CD14-positive monocyte (primary cell): ENCODE measurements at places on chromosomes 5 and 9. TPM values are rescaled to one million over a fixed set of nuclear protein-coding genes. Genes with fewer than 3 reads are reported as not detected.
A peak's percentile ranks its signal among the peaks of the same experiment; 100 is the strongest.

Gene CDX1
- polyA plus RNA-seq: not detected

Gene RASEF
- polyA plus RNA-seq: not detected

Gene OR13C2
- polyA plus RNA-seq: not detected

Gene CRHBP
- polyA plus RNA-seq: 1.1 and 2.2 TPM in 2 replicates

Gene GBGT1
- polyA plus RNA-seq: 8.0 TPM

Gene GABRB2
- polyA plus RNA-seq: not detected in 2 replicates

Gene ZNF462
- polyA plus RNA-seq: not detected

Gene KIF24
- 0.31 TPM for polyA plus RNA-seq

Gene CCL21
- polyA plus RNA-seq: not detected

DNA sequence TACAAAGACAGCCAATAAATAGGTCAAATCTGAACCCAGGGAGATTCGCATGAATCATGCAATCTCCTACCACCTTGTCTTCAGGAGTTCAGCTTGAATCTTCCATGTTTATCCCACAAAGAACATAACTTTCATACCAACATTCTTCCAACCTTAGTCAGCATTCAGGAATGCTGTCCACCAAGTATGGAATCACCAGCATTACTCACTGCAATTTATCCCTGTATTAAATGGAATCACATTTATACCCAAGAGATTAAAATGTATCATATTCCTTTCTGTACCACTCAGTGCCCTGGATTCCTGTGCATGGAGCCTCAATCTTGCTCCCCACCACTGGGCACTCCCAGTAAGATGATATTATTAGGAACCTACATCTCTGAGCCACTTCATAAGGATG lies 162.6 kb downstream of the GLIS3 start:
- DNase-seq: no peak

- DNase-seq: no peak
Observed at GRCh38 chr9:20481437-20481836, 140.9 kb downstream of the MLLT3 start.

DNA sequence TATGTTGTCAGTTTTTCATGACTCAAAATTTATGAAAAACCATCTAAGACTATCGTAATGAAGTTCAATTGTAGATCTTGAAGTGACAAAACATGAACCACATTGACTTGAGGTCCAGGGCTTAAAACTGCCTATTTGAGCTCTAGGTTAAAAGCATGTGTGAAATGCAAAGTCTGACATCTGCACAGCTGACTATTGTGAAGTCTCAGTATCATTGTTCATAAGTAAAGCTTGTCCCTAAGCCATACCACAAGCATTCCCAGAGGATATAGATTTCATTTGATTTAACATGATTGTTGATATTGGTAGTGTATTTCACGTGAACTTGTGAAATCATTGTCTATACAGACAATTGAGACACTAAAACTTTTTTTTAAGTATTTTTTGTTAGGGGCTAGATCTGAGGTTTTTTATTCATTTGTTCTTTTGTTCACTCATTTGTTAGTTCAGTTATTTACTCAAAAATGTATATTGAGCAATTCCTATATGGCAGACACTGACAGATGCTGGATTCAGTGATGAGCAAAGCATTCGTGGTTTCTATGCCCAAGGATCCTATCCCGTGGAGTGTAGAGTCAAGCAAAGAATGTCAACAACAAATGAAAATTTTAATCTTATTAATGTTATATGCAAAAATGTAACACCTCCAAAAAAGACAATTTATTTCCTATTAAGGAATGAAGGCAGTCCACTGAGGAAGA lies 485.2 kb downstream of the RAB3C start:
- DNase-seq: no peak

DNA sequence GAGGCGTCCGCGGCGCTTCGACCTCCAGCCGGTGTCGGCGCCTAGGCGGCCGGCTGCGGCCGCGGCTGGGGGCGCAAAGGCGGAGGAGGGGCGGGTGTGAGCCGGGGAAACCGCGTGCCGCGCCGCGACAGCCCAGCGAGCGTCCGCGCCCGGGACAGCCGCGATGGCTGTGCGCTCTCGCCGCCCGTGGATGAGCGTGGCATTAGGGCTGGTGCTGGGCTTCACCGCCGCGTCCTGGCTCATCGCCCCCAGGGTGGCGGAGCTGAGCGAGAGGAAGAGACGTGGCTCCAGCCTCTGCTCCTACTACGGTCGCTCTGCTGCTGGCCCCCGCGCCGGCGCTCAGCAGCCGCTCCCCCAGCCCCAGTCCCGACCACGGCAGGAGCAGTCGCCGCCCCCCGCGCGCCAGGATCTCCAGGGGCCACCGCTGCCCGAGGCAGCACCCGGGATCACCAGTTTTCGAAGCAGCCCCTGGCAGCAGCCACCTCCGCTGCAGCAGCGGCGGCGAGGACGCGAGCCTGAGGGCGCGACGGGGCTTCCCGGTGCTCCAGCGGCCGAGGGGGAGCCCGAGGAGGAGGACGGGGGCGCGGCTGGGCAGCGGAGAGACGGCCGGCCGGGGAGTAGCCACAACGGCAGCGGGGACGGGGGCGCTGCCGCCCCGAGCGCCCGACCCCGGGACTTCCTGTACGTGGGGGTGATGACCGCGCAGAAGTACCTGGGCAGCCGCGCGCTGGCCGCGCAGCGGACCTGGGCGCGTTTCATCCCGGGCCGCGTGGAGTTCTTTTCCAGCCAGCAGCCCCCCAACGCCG lies 605 bp downstream of the CHSY3 start:
- no peak for DNase-seq

DNA sequence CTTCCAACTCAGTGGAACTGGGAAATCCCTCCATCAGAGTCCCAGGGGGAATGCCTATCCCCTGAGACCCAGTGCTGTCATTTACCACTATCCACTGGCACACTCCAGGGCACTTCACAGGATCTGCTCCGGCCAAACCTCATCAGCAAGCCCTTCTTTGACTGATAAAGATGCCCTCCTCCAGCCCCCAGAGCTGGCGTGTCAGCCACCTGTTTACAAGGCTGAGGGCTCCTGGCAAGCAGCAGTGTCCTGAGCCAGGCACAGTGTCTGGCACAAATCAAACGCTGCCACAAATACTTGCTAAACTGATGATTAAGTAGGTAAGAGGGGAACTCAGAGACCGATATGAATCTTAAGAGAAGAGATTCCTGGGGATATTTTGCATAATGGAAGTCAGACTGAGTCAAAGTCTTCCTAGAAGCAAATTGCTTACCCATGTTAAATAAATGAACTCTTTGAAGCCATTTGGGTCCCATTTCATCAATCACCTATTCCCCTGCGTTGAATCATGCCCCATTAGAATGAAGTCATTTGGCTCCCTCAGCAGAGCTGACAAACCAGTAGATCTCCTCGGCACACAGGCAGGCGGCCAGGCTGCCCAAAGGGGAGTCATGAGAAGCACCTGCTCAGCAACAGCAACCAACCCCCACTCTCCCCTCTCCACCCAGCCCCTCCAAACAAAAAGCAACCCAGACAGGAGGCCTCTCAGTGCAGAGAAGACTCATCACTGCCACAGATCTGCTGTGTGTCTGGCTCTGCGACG lies 97.4 kb downstream of the CDK5RAP2 start:
- no peak for DNase-seq

DNA sequence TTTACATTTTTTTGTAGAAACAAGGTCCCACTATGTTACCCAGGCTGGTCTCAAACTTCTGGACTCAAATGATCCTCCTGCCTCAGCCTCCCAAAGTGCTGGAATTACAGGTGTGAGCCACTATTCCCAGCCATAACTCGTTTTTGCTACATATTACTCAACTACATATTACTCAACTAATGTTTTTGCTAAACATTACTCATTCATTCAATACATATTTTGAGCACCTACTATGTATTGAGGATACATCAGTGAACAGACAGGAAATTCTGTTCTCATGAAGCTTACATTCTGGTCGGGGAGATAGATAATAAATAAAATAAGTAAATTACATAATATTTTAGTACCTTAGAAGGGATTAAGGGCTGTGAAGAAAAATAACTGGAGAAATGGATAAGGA lies 34.9 kb upstream of the STOM start:
- DNase-seq: no peak

- no peak for DNase-seq
Observed at GRCh38 chr5:172453986-172454357, 353 bp downstream of the SH3PXD2B start.

- DNase-seq: no peak
Observed at GRCh38 chr9:108665521-108666239, 190.1 kb downstream of the ACTL7B start.

DNA sequence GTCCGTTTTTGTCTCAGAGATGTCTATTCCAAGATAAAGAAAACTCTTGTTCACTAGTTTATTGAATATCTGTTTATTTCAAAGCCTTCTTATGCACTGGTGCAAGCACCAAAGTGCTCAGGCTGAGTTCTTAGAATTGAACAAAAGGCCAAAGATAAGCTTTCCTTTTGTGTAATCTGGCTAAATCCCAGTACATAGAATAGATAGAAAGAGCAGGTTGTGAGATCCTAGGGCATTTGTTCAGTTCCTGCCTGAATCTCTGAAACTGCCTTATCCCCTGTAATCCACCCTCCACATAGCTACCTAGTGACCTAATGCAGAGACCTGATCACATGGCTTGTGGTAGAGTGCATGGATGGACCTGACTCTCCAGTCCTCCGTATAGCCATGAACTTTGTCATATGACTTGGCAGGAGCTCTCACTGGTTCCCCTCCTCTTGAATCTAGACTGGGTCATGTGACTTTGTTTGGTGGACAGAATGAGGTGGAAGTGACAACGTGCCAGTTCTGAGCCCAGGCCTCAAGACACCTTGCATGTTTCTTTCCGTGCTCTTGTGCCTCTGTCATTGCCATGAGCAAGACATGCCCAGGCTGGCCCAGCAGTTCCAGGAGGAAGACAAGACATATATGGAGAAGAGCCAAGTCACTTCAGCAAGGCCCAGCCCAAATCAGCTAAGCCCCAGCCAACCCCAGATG lies 139.3 kb upstream of the SHB start:
- no peak for DNase-seq

GRCh38 chr5:174601946-174602345 lies 122.4 kb upstream of the MSX2 start:
- no peak for DNase-seq

DNA sequence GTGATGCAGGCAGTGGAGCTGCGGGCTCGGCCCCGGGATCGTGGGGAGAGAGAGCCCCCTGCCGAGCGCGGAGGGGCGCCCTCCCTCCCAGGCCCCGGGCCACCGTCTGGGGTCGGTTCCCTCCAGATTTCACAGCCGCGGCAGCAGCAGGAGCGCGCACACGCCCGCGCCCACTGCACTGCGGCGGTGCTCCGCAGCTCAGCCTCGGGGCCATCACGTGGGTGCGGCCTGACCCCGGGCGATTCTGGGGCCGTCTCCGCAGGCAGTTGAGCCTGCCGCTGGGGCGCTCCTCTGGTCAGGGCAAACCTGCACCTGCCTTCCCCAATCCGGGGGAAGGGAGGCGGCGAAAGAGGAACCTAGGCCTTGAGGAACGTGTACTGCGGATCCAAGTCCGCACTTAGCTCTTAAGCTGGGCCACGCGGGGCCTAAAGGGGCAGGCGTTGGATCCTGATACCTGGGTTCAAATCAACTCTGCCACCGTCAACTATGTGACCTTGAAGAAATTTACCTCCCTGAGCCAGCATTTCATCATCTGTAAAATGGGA lies 9.4 kb upstream of the DELE1 start:
- DNase-seq: peak; percentile 69

GRCh38 chr9:121459513-121459912 lies 40.1 kb downstream of the GGTA1 start:
- no peak for DNase-seq

- DNase-seq: no peak
Observed at GRCh38 chr5:122089096-122090013, 11.3 kb upstream of the LOX start.

DNA sequence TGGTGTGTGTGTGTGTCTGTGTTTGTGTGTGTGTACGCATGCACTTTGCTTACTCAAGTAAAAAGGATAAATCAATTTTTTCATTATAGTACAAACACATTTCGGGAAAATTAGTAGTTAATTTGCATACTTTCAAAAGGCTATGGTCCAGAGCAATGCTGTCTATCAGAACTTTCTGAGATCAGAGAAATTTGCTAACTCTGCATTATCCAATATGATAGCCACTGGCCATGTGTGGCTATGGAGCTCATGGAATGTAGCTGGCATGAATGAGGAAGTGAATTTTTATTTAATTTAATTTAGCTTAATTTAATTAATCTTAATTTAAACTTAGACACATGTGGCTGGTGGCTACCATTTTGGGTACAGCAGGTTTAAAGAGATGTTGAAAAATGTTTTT lies 289.6 kb downstream of the MAT2B start:
- no peak for DNase-seq

GRCh38 chr5:43245724-43246385 lies 53.8 kb downstream of the NIM1K start:
- DNase-seq: no peak

GRCh38 chr5:149160291-149160787 lies 19.0 kb downstream of the ABLIM3 start:
- no peak for DNase-seq

- no peak for DNase-seq
Observed at GRCh38 chr5:135178476-135179155, 144.6 kb upstream of the PITX1 start.

- no peak for DNase-seq
Observed at GRCh38 chr9:121567500-121568342, 68.1 kb upstream of the GGTA1 start.

DNA sequence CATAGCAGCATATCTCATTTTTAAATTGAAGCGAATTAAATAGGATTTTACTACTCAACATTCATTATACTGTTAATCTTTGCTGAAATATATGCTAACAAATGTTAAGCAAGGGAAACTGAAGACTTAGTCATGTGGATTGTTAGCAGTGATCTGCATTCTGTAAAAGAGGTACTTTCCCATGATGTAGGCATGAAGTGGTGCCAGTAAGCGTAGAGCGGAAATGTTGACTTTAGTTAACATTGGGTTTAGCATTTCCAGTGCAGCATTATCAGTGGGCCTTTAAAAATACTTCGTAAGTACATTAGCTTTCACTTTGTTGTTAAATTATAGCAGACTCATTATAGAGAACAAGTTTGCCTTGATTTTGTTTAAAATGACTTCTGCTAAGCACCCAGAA lies 130.3 kb downstream of the CDC42SE2 start:
- DNase-seq: no peak

DNA sequence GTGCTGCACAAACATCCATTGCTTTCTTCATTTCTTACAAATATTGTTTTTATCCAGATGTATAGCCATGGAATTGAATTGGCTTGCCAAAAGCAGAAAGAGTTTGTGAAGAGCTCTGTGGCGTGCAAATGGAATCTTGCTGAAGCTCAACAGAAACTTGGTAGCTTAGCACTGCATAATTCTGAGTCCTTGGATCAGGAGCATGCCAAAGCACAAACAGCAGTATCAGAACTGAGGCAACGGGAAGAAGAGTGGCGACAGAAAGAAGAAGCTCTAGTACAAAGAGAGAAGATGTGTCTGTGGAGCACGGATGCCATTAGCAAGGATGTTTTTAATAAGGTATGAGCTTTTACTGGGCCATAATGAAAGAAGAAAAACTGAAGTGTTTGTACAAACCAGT lies 5.5 kb downstream of the CDC37L1 start:
- DNase-seq: no peak

GRCh38 chr5:132770476-132771159 lies 6.4 kb downstream of the SEPTIN8 start:
- DNase-seq: no peak
